ENCODE measurements at places on chromosomes 5 and 9. TPM values are rescaled to one million over a fixed set of nuclear protein-coding genes. Genes with fewer than 3 reads are reported as not detected.
A peak's percentile ranks its signal among the peaks of the same experiment; 100 is the strongest.

ZNF169 gene
- total RNA-seq = 8.9 TPM

SAXO1 gene
- not detected for total RNA-seq

ALDH1A1 gene
- total RNA-seq = not detected

BARHL1 gene
- not detected for total RNA-seq

SPAG8 gene
- total RNA-seq = 1.4 TPM

CDKN2B-AS1 gene
- 3.3 TPM for total RNA-seq

OBP2B gene
- total RNA-seq = not detected

GRCh38 chr9:96183751-96184150, 118.2 kb downstream of the HSD17B3 start:
- no peaks in the 10 kb centered on the region for H3K36me3 ChIP-seq
- peaks cover 33% of the 10 kb centered on the region for H3K27me3 ChIP-seq
- no peak overlapping the region for H3K27ac ChIP-seq
- H3K4me1 ChIP-seq = peaks cover 2% of the 10 kb centered on the region
- no peak overlapping the region for H3K4me3 ChIP-seq

DNA sequence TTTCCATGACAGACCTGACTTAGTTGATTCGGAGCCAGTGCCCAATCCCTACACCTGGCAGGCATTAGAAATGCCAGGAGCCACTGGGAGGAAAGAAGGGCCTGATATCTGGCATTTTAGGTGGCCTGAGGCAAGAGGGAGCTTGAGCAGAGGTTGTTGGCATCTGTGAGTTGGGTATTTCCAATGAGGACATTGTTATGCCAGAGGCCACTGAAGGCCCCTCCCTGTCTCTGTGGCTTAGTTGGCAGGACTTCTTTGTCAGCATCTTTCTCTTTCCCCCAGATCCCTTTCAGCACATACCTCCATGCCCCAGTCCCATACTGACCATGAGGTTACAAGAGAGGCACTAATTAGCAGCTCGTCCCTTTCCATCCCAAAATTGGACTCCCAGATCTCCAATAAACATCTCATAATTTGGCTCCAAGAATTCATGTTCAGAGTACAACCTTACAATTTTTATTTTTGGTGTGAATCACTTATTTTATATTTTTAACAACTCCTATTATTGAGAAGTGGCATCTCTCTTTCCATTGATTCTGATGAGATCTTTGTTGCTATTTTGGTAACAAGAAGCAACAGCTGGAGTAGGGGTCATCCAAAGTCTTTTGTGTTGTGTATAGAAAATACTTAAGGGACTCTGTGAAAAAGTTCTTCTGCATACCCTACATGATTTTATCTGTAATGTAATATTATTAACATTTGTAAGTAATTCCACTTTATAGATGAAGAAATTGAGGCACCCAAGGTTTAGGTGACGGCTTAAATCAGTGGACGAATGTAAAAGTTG, 68.6 kb upstream of the MAP3K1 start:
- no peaks in the 10 kb centered on the region for H3K36me3 ChIP-seq
- no peak overlapping the region for H3K4me3 ChIP-seq
- H3K4me1 ChIP-seq = no peaks in the 10 kb centered on the region
- peaks cover 10% of the 10 kb centered on the region for H3K27me3 ChIP-seq
- no peak for DNase-seq

DNA sequence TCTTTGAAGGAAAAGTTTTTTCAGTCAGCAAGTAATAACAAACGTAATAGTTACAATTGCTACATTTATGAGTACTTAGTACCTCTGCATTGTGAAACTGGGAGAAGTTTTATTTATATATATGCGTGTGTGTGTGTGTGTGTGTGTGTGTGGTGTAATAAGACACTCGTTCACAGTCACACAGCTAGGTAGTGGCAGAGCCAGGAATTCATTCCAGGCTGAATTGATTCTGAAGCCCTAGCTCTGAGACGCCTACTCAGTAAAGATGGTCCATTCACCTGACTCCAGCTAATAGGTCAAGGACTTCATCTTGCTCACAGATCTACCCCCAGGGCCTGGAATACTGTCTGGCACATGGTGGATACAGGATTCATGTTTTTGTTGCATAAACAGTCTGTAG, 13.6 kb upstream of the CAST start:
- DNase-seq = no peak
- H3K36me3 ChIP-seq = no peaks in the 10 kb centered on the region
- H3K27me3 ChIP-seq = peaks cover 47% of the 10 kb centered on the region
- H3K27ac ChIP-seq = no peak overlapping the region

DNA sequence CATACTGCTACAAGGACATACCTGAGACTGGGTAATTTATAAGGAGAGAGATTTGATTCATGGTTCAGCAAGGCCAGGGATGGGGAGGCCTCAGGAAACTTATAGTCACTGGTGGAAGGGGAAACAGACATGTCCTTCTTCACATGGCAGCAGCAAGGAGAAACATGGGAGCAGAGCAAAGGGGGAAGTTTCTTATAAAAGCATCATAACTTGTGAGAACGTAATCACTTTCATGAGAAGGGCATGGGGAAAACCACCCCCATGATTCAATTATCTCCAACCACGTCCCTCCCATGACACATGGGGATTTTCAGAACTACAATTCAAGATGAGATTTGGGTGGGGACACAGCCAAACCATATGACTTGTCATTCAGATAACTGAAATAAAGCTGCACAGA, 100.9 kb downstream of the ST8SIA4 start:
- H3K4me1 ChIP-seq = no peaks in the 10 kb centered on the region
- H3K36me3 ChIP-seq = peaks cover 34% of the 10 kb centered on the region
- no peak overlapping the region for H3K4me3 ChIP-seq
- H3K27me3 ChIP-seq = no peaks in the 10 kb centered on the region
- H3K27ac ChIP-seq = no peak overlapping the region

- no peak overlapping the region for H3K27ac ChIP-seq
- H3K4me1 ChIP-seq = peaks cover 16% of the 10 kb centered on the region
- H3K4me3 ChIP-seq = no peak overlapping the region
- H3K27me3 ChIP-seq = peaks cover 4% of the 10 kb centered on the region
- no peaks in the 10 kb centered on the region for H3K36me3 ChIP-seq
- DNase-seq = no peak
These were observed 30.0 kb downstream of the ARHGEF37 start for GRCh38 chr5:149611326-149611725.

DNA sequence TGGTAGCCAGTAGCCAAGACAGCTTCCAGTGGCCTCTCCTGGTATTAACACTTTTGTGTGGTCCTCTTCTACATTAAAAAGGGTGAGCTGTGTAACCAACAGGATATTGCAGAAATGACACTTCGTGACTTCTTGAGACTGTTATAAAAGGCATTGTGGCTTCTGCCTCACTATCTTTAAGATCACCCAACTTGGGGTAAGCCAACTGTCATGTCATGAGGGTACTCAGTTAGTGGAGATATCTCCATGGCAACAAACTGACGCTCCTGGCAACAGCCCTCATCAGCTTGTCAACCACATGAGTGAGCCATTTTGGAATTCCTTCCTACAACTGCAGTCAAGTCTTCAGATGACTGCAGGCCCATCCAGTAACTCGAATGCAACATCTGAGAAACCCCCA, 121.7 kb downstream of the DEPDC1B start:
- no peak for DNase-seq
- no peak overlapping the region for H3K27ac ChIP-seq
- peaks cover 7% of the 10 kb centered on the region for H3K4me1 ChIP-seq
- H3K27me3 ChIP-seq = peaks cover 2% of the 10 kb centered on the region

- no peaks in the 10 kb centered on the region for H3K27me3 ChIP-seq
- H3K4me1 ChIP-seq = no peaks in the 10 kb centered on the region
- no peak overlapping the region for H3K27ac ChIP-seq
- no peaks in the 10 kb centered on the region for H3K36me3 ChIP-seq
These were observed 259.5 kb downstream of the NTRK2 start for GRCh38 chr9:84929068-84929467.

GRCh38 chr5:154202379-154203260, 12.1 kb downstream of the GALNT10 start:
- H3K4me3 ChIP-seq = peak overlapping the region; percentile 66
- peaks cover 14% of the 10 kb centered on the region for H3K36me3 ChIP-seq
- peak; percentile 67 for DNase-seq
- peak overlapping the region; percentile 80 for H3K27ac ChIP-seq
- H3K4me1 ChIP-seq = peaks cover 51% of the 10 kb centered on the region

GRCh38 chr5:94778732-94779131, 160.3 kb downstream of the SLF1 start:
- H3K36me3 ChIP-seq = no peaks in the 10 kb centered on the region
- no peak overlapping the region for H3K4me3 ChIP-seq
- H3K4me1 ChIP-seq = no peaks in the 10 kb centered on the region
- no peak overlapping the region for H3K27ac ChIP-seq
- DNase-seq = no peak

DNA sequence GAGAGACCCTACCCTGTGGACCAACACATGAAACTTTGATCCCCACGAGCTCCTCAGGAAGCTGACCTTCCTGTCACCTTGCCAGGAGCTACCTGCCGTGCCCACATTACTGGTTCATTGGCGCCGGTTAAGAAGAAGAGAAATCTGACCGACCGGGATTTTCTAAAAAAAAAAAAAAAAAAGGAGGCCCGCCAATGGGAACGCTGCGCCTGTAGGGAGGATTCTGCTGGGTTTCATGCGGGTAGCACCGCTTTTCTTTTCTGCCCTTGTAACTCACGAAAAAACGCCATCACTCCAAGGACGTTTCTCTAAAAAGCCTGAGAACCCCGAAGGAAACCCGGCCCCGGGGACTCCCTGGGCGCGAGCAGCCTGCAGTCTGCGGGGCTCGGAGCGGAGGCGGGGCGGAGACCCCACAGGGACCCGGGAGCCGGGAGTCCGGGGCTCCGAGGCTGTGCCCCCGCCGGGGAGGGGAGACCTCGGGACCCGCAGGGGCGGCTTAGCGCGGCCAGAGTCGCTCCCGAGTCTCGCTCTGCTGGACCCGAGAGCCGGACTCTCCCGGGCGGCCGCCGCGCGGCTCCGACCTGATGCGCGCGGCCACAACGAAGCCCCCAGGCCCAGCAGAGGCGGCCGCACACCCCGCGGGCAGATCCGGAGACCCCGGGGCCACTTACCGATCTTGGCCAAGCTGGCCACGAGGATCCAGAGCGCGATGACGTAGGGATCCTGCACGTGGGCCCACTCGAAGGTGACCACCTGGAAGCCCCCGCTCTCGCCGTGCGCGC, 617 bp downstream of the SLC9A3 start:
- H3K27me3 ChIP-seq = peaks cover 48% of the 10 kb centered on the region
- peaks cover 16% of the 10 kb centered on the region for H3K4me1 ChIP-seq
- H3K27ac ChIP-seq = no peak overlapping the region
- no peaks in the 10 kb centered on the region for H3K36me3 ChIP-seq
- DNase-seq = no peak
- no peak overlapping the region for H3K4me3 ChIP-seq

DNA sequence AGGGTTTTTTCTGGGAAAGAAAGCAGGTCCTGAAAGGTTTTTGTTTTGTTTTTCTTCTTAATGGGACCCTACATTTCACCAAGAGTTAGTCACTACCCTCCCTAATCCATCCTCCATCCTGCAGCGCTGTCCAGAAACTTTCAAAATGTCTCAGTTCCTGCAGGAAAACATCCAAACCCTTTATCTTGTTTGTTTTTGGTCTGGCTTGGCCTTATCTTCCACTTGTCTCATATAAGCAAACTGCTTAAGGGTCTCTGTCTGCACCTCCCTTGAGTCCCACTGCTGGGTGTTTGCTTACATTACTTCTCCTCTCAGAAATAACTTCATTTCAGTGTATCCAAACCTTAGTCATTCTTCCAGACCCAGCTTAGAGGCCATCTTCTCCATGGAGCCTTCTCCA, 11.0 kb upstream of the TRAF1 start:
- no peak for DNase-seq
- H3K4me3 ChIP-seq = no peak overlapping the region
- H3K36me3 ChIP-seq = no peaks in the 10 kb centered on the region

- H3K27ac ChIP-seq = no peak overlapping the region
- DNase-seq = no peak
- H3K27me3 ChIP-seq = no peaks in the 10 kb centered on the region
- no peaks in the 10 kb centered on the region for H3K4me1 ChIP-seq
- H3K4me3 ChIP-seq = no peak overlapping the region
These were observed 145.7 kb upstream of the TRIM32 start for GRCh38 chr9:116541402-116541801.

DNA sequence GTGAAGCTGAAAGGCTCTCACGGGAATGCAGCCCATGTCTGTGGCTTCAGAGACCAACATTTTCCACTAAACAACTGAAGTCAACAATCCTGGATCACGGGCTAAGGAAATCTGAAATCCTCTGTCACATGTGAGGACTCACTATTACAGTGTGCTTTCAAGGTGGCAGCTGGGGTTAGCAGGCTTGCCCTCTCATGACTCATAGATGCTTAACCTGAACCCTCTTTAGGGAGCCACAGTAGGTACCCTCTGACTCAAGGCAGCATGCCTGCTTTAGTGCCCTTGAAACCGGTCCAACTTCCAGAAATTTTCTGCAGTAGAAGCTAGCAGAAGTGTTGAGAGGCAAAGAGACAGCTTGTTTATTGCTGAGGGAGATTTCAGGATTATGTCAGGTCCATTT, 232.5 kb downstream of the GABRB2 start:
- DNase-seq = no peak
- no peaks in the 10 kb centered on the region for H3K4me1 ChIP-seq
- no peaks in the 10 kb centered on the region for H3K27me3 ChIP-seq
- no peaks in the 10 kb centered on the region for H3K36me3 ChIP-seq

GRCh38 chr5:117433818-117434217, 859.2 kb upstream of the SEMA6A start:
- no peak overlapping the region for H3K4me3 ChIP-seq
- H3K4me1 ChIP-seq = no peaks in the 10 kb centered on the region
- no peaks in the 10 kb centered on the region for H3K36me3 ChIP-seq
- no peak overlapping the region for H3K27ac ChIP-seq

DNA sequence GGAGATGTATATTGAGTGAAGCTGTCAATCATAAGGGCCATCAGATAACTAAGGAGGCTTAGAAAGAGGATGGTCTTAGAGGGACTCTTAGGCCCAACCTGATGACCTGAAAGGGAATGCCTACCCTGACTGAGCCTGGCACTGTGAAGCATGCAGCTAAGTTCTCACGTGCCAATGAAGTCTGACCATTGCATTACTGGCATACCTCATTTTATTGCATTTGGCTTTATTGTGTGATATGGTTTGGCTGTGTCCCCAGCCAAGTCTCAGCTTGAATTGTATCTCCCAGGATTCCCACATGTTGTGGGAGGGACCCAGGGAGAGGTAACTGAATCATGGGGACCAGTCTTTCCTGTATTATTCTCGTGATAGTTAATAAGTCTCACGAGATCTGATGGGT, 421.6 kb upstream of the SGCD start:
- no peaks in the 10 kb centered on the region for H3K27me3 ChIP-seq
- H3K4me3 ChIP-seq = no peak overlapping the region
- no peak for DNase-seq
- H3K4me1 ChIP-seq = no peaks in the 10 kb centered on the region
- no peaks in the 10 kb centered on the region for H3K36me3 ChIP-seq

DNA sequence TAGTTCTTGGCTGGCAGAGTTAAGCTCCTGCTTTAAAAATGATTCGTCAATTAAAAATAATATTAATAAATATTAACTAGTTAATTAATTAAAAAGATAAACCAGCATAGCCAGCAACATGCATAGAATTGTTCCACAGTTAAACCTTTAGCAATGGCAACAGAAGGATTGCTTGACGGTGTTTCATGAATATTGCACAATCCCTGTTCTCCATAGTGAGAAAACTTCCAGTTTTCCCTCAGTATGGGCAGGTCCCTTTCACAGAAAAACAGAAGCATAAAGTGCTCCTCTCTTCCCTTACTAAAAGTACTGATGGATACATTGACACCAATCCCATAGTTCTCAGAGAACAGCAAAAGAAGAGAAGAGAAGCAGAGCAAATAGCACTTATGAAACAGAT, 71.4 kb upstream of the CAST start:
- H3K36me3 ChIP-seq = no peaks in the 10 kb centered on the region
- H3K27me3 ChIP-seq = peaks cover 46% of the 10 kb centered on the region
- H3K27ac ChIP-seq = no peak overlapping the region
- DNase-seq = no peak
- H3K4me3 ChIP-seq = no peak overlapping the region
